ENCODE measurements at places on chromosomes 7 and 10.

DNA sequence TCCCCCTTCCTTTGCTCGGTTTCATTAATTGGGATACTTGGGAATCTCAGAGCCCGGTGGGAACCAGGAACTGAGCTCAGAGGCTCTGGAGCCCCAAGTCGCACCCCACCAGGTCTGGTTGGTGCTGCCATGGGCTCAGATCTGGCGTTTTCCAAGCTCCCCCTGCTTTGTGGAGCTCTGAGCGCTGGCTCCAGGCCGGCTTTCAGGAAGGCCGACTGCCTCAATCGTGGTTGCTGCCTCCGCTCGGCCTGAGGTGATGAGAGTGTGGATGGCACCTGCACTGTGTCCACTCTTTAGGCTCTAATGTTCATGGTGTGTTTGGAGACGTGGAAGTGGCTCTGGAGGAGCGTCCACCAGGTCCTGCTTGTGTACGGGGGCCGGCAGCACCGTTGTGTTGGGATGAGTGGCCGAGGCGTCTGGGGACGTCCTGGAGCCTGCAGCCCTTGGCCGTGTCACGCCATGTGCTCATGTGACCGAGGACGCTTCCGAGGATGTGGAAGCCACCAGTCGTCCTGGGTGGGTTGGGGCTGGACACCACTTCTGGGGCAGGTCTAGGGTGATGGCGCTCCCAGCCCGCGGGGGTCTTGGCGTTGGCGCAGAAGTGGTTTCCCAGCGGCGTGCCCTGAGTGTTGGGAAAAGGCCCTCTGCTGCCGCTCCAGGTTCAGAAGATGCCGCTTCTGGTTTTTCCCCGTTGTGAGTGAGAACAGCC is 8.2 kb downstream of the INPP5A start:
- no peak for DNase-seq

DNA sequence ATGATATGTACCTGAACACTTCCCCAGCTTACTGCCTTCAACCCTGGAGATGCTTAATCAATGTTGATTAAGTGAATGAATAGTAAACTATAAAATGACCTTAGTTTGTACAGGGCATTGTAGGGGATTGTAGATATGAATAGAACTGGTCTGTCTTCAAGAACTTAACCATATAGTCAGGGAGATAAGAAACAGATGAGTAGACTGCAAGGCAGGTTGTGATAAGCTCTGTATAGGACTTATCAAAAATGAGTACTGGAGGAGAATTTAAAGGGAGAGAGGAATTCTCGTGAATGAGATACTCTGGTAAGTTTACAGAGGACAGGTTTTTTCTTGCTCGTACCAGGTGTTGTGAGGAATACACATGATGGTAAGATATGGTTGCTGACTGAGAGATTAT is 27.6 kb downstream of the SGPL1 start:
- DNase-seq, result no peak

DNA sequence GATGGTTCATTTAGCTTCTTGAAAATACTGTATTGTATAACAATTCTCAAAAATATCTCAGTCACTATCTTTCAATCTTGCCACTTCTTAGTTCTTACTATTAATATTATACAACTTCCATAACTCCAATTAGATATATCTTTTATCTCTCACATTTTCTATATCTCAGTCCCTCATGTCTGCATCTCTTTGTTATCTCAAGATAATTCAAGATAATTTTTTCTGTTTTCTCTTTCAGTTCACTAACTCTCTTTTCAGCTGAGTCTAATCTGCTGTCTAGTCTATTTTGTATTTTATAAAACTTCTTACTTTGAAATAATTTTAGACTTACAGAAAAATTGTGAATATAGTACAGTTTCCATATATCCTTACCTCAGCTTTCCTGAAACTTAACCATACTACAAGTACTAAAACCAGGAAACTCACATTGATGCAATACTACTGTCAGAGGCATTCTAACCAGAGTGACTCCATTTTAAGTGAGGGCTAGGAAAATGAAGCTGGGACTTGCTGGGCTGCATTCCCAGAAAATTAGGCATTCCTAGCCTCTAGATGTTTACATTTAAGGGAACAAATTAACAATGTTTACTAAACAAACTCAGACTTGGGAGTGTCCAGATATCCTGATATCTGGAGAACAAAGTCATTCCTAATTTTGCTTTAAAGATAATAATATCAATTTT is 38.4 kb downstream of the DNAJC1 start:
- DNase-seq, result no peak

GRCh38 chr7:98728555-98728954 is 111.5 kb downstream of the NPTX2 start:
- DNase-seq, result no peak

DNA sequence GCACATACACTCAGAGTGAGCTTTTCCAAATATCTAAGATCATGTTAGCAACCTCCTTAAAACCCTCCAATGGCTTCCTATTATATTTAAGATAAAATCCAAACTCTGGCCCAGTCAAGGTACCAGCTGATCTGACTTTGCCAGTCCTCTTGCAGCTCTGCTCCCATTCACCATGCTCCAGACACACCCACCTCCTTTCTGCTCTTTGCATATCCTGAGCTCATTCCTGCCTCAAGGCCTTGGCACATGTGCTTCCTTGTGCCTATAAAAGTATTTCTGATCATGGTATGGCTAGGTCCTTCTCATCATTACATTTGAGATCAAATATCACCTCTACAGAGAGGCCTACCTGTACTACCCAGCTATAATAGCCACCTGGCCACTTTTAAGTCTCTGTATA is 27.5 kb downstream of the XPNPEP1 start:
- no peak for DNase-seq

Data from NAMALWA (cell line).